ENCODE measurements at places on chromosomes 13 and 19.

- no peak for DNase-seq
These were observed 321.7 kb downstream of the SUCLA2 start for GRCh38 chr13:47679401-47679800.

GRCh38 chr19:38685666-38686529, 38.4 kb downstream of the ACTN4 start:
- no peak for DNase-seq

DNA sequence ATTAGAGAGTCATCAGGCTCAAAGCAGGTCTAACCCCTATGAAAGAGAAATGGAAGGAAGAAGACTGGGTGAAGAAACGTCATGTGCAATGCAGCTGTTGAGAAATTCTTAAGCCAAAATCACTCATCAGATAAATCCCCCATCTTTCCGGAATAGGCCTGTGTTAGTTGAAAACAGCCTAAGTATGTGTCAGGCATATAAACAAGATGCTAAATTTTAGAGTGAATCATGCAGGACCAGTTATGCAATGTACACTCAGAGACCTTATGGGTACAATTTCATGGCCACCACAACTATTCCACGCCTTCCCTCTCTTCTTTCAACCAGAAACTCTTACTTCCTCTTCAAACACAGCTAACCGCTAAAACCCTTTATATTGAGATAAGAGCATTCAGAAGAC, 717.7 kb upstream of the ATXN8OS start:
- DNase-seq: no peak

DNA sequence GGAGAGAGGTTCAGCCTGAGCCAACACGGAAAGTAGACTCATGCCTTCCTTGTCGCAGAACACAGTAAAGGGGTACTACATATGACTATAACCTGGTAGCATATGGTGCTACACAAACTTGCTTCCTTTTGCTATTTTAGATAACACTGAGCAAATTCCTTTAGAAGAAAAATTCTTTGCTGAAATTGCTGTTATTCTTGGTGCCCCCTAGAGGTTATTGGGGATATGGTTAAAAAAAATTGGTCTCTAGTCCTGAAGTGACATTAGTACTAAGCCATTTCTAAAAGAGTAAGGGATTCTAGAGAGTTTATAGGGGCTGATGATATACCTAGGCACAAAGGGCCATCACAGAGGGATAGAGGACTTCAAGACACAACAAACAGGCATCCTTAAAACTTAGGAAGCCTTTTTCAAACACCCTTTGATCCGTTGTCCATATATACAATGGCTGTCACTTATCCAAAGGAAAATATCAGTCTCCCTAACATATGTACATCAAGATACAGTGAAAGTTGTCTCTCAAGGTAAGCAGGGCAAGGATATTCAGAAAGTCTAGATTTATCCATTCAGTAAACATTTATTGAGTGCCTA, 13.9 kb upstream of the HS6ST3 start:
- no peak for DNase-seq

DNA sequence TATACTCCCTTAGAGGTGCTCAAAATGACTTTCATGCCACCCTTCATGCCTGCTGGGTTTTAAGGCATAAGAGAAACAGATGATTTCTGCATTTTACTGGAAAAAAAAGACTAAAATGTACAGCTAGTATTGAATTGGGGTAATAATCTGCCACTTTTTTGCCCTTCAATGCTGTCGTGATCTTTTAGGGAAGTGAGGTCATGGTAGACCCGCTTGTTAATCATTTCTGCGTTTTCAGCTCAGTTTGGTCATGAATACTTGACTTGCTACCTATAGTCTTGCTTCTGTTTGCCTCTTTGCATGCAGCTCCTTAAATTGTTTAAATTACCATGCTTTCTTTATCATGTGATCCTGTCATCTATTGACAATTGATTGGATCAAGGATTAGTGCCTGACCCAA, 90.4 kb downstream of the PCCA start:
- DNase-seq: no peak

GRCh38 chr13:33480561-33480960, 195.0 kb upstream of the STARD13 start:
- no peak for DNase-seq

- DNase-seq: no peak
These were observed 11.8 kb downstream of the CCDC97 start for GRCh38 chr19:41321600-41322270.

DNA sequence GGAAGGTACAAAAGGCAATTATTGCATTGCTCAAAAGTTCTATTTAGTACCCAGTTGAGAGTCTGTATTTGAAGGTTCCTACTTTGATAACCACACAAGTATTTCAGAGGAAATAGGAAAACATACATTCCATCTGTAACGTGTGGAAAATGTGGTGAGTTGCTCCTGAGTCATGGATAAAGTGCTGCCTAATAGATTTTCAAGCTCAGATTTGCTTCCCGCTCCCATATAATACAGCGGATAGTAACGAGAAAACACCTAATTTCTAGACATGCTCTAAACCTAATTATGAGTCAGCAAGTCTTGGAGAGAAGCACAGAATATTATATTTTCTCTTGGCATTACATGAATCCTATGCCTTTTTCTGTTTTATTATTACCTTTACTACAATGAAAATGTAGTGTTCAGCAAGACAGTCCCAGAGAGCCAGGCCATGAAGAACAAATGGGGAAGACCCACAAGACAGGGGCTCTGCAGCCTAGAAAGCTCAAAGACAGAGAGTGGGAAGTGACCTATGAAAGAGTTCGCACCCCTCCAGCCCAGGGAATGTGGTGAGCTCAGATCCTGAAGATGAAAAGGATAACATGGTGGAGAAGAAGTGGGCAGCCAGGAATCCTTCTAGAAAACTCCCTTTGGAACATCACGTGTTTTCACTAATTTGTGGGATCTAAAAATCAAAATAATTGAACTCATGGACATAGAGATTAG, 116.1 kb downstream of the STARD13 start:
- no peak for DNase-seq

GRCh38 chr13:73073050-73073449, 14.2 kb downstream of the KLF5 start:
- DNase-seq: no peak

- DNase-seq: no peak
These were observed 345.8 kb downstream of the RBM26 start for GRCh38 chr13:79060216-79060615.

GRCh38 chr13:76703621-76704288, 182.4 kb downstream of the KCTD12 start:
- DNase-seq: no peak

Measured in NT2/D1 (cell line).